Stimulated activated CD4-positive, alpha-beta T cell treated with anti-CD3 and anti-CD28 coated beads, Interleukin-4, amount 100 ng/mL, for 4 hours (primary cell): ENCODE measurements at places on chromosomes 11 and 22.

GRCh38 chr22:22753526-22754267 lies 109.3 kb downstream of the GGTLC2 start:
- peak; percentile 69 for DNase-seq

- DNase-seq: no peak
Measured at GRCh38 chr11:75509020-75509720, 16.6 kb downstream of the GDPD5 start.

DNA sequence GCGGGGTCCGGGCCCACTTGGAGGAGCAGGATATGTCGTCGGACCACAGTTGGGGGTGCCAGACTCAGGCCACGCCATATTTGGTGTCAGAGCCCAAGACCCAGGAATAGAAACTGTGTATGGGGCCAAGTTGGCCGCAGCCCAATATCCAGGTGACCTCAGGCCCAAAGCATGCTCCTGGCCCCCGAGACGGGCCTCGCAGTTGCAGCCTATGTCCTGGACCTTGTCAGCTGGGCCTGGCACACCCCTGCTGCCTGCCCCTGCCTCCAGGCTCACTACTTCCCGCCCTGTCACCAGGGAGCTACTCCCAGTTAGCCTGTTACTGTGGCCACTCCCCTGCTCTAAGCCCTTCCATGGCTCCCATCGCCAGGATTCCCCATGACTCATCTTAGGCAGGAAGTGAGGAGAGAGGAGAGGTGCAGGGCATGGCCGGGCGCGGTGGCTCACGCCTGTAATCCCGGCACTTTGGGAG lies 23.1 kb downstream of the A4GALT start:
- DNase-seq: no peak

- no peak for DNase-seq
Measured at GRCh38 chr11:128323381-128323780, 264.0 kb downstream of the ETS1 start.

GRCh38 chr11:118902336-118903203 lies 18.9 kb downstream of the CXCR5 start:
- DNase-seq: no peak

- DNase-seq: peak; percentile 15
Measured at GRCh38 chr11:47768101-47768612, 1.0 kb upstream of the FNBP4 start.

DNA sequence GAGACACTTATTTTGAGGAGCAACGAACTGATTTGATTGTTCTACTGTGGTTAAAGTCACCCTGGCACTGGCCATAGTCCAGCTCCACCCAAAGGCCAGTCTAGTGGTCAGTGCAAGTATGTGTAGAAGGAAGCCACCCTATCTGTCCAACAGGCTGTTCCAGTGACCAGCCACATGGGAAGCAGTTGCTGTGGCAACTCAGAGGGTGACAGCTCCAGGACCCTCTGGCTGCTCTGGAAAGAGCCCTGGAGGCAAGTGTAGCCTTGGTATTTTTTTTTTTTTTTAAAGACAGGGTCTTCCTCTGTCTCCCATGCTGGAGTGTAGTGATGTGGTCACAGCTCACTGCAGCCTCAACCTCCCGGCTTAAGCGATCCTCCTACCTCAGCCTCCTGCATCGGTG lies 27.8 kb downstream of the LMO1 start:
- DNase-seq: no peak

GRCh38 chr11:66417000-66417399 lies 3.8 kb upstream of the NPAS4 start:
- DNase-seq: peak; percentile 17

DNA sequence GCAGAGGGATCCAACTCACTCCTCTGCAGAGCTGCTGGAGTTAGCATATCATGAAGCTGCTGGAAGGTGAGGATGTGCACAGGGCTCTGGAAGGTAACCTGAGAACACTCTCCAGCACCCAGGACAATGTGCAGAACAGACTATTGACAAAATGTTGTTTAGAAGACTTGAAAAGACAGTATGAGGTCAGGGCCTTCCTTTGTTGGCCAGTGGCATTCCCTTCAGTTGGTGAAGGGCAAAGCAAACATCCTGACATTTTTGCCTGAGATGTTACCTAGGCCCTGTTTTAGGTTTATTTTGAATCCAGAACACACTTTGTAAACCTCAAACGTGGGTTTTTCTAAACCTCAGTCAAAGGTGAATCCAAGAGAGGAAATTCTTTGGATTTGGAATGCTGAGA lies 67.8 kb downstream of the DEPDC5 start:
- no peak for DNase-seq

DNA sequence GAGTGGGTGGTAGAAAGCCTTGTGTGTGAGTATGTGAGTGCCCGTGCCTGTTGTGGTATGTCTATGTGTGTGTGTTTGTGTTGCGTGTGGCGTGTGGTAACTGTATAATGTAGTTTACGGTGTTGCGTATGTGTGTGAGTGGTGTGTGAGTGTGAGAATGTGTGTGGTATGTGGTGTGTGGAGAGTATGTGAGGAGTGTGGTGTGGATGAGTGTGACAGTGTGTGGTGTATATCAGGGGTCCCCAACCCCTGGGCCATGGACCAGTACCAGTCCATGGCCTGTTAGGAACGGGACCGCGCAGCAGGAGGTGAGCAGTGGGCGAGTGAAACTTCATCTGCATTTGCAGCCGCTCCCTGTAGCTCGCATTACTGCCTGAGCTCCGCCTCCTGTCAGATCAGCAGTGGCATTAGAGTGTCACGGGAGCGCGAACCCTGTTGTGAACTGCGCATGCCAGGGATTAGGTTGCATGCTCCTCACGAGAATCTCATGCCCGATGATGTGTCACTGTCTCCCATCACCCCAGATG lies 5.7 kb downstream of the UPK3A start:
- DNase-seq: no peak
